Stimulated activated naive CD4-positive, alpha-beta T cell (primary cell): ENCODE measurements at places on chromosomes 1 and 21.

GRCh38 chr1:21490774-21491487 lies 18.3 kb upstream of the ALPL start:
- DNase-seq, result no peak

GRCh38 chr1:214634267-214634666 lies 31.3 kb downstream of the CENPF start:
- DNase-seq, result no peak

DNA sequence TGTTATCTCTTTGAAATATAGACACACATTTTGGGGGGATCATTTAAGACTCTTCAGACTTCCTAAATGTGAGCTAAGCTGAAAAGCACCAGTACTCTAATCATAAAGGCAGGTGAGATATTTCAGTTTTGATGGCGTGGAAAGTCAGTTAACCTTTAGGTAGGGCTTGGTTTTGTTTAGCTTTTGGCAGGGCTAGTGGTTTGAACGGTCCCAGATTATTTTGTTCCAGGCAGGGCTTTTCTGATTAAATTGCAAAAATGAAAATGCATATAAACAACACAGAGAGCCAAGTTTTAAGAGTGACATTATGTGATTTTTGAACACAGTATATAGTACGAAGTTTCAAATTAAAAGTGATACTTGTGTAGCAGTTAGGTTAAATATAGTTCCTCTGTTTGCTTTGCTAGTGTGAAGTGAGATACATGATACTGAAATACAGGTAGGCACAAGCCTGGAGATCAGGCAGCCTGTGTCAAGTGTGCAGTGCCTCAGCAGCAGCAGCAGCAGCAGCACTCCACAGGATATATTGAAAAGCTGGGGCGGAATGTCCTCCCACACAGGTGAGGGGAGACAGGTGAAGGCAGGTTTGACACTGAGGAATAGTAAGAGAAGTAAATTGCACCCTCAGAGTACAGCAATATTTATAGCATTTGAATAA lies 47.4 kb downstream of the CAMTA1 start:
- no peak for DNase-seq

- DNase-seq, result no peak
Measured at GRCh38 chr1:35364741-35365140, 96.2 kb downstream of the ZMYM4 start.

DNA sequence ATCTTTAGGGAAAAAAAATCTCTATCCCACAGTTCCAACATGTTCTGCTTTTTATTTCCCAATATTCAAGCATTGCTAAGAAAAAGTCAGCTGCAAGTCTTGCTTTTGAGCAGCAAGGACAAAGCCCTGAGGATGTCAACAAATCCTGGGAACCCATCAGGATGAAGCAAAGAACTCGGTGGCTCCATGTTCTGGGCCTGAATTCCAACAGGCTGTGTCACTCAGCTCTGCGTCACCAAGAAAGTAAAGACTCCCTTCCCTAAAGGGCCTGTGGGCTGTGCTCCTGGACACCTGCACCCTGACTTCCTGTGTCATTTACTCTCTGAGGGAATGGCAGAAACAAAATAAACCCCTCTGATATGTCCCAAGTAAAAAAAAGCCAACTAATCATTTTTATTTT lies 95.5 kb downstream of the TIAM1 start:
- DNase-seq, result no peak

DNA sequence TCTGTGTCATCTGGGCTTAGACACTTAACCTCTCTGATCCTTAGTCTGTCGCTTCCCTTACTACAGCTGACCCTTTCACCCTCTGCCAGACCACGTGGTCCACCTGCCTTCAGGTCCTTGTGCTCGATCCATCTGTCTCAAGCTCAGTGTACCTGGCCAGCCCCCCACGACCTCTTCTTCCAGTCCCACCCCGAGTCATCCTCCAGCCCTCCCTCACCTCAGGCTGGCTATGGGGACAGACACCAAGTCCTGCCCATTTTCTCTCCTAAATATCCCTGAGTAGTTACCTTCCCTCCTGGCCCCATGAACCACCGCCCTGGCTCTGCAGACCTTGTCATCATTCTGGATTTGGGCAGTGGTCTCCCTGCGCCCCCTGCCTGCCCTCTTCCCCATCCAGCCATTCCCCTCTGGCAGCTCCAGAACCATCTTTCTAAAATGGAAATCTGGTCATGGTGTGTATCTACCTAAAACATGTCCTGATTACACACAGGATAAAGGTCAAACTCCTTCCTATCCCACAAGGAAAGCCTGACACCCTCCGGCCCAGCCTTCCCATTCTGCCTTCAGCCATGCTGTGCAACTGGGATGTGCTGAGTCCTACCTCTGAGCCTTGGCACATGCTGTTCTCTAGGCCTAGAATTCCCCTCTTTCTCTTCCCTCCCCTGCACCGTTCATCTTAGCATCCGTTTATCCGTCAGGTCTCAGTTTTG lies 107.6 kb downstream of the EPHB2 start:
- no peak for DNase-seq

DNA sequence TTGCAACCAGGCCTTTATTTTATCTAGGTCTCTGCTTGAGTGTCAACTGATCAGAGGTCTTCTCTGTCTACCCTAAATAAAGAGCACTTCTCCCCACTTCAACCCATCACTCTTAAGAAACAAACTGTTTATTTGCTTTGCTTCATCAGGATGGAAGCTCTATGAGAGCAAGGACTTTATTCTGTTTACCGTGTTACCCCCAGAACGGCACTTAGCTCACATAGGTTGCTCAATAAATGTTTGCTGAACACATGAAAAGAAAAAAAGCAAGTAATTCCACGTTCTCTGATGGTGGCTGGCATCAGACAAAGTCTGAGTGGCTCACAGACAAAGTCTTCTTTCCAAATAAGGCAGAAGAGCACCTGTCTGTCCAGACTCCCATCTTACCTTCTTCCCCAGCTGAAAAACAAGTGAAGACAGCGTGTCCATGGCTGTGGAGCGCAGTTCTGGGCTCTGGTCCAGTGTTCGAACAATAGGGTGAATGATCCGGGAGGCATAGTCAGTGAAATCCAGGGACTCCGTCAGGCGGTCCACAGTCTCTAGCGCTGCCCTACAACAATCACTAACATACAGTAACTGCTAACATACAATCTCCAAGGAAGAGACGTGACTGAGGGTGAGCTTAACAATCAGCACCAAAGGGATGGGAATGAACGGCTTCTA lies 22.9 kb downstream of the ANGPTL7 start:
- no peak for DNase-seq

DNA sequence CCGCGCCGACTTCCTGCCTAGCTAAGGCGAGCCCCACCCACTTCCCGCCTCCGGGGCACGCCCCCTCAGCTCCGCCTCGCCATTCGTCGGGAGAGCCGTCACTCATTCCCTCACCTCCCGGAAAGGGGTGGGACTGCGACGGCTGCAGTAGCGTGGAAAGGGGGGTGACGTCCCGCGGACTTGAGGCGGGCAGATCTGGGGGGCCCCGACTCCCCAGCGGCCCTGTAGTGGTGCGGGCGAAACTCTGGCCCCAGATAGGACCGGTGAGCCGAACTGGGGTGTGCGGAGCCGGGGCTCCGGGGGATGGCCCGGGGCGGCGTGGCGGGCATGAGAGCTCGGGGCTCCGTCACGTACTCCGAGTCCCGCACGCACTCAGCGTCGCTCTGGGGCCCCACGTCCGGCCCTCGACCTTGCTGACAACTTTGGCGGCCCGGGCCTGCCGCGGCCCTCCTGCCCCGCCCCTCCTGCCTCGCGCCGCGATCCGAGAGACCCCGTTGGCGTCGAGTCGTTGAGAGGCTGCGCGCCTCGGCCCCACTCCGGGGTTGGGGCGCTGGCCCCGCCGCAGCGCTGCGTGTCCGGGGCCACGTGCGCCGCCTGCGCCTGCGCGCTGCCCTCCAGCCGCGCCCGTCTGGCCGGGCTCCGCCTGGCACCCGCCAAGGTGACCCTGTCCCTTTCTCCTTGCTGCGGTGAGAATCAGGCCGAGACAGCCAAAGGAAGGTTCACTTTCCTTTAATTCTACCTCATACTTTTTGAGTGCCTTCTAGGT lies 395 bp upstream of the ENO1 start:
- DNase-seq, result peak; percentile 98

DNA sequence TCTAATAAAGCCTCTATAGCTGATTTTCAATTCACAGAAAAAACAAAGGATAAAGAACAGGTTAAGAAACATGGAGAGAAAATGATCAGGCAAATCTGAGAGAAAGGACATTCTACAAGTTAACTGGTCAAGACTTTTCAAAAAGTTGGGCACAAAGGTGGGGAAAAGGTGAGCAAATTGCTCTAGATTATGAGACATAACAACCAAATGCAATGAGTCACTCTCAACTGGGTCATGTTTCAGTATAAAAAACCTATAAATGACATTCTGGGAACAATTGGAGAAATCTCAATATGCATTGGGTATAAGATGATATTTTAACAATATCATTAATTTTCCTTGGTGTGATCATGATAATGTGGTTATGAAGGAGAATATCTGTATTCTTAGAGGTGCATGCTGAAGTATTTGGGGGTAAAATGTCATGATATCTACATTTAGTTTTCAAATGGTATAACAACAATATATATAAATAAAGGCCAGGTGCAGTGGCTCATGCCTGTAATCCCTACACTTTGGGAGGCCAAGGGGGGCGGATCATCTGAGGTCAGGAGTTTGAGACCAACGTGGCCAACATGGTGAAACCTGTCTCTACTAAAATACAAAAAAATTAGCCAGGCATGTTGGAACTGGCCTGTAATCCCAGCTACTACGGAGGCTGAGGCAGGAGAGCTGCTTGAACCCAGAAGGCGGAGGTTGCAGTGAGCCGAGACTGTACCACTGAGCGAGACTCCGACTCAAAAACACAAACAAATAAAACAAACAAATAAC lies 27.0 kb downstream of the ANKRD13C start:
- DNase-seq, result no peak

GRCh38 chr1:177922209-177922608 lies 47.6 kb downstream of the SEC16B start:
- DNase-seq, result no peak
